ENCODE measurements at places on chromosomes 6 and 20. TPM values are rescaled to one million over a fixed set of nuclear protein-coding genes. Genes with fewer than 3 reads are reported as not detected.

ZSCAN26 gene
- total RNA-seq: 16.7 TPM

OR12D3 gene
- not detected for total RNA-seq

GRCh38 chr6:100920028-100920605 is 39.0 kb upstream of the ASCC3 start:
- no peak overlapping the region for H3K4me3 ChIP-seq
- DNase-seq: no peak
- H3K27ac ChIP-seq: no peak overlapping the region
- no peaks in the 10 kb centered on the region for H3K27me3 ChIP-seq
- H3K36me3 ChIP-seq: no peaks in the 10 kb centered on the region

DNA sequence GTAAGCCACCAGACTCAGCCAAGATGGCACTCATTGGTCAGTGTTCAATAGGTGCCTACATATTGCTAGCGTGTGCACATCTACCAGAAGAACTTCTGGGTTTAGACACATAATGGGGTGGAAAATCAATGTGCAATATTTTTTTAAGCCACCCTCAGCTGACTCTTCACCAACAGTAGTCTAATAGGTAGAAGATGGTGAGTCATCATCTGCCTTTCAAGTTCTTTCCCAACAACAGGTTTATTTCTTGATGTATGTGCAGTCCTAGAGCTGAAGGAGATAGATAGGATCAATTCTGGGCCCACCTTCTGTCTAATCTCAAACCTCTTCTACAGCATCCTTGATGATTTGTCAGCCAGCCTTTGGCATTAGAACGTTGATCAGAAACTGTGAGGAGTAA is 41.3 kb downstream of the IRAK1BP1 start:
- no peak for DNase-seq
- peaks cover 16% of the 10 kb centered on the region for H3K27me3 ChIP-seq
- no peak overlapping the region for H3K4me3 ChIP-seq
- H3K27ac ChIP-seq: no peak overlapping the region
- H3K4me1 ChIP-seq: peaks cover 14% of the 10 kb centered on the region

DNA sequence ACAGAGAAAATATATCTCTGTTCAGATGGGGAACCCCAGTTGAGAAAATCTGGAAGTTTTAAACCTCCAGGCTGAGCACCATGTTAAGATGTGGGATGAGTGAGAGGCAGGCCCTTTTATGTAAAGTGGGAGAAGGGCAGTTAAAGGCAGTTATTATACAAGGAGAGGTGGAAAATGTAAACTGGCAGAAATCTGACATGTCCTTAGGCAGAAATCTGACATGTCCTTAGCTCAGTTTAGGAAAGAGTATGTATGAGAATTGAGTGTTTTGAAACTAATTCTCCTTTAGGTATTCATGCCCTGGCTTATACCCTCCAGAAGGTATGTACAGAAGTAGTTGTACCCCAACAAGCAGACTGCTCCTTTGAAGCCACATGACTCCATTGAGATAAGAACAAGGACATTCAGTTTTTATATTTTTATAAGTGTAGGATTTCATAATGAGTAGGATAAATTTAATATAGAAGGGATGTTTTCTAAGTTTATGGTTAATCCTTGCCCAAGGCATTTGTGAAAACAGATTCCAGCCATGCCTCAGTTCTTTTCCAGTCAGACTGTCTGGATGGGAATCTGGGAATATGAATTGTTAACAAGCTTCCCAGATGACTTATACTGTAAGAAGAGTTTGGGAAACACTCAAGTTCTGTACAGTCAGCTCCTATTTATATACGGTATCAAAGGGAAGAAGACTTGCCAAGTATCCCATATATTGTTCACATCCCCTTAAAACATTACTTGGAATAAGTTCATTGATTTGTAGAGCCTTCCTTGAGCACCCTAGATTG is 87.7 kb downstream of the SCAND1 start:
- no peaks in the 10 kb centered on the region for H3K4me1 ChIP-seq
- H3K4me3 ChIP-seq: no peak overlapping the region
- no peaks in the 10 kb centered on the region for H3K27me3 ChIP-seq

GRCh38 chr20:63233924-63234323 is 1.8 kb upstream of the BIRC7 start:
- peaks cover 16% of the 10 kb centered on the region for H3K27me3 ChIP-seq
- DNase-seq: no peak
- no peak overlapping the region for H3K27ac ChIP-seq
- H3K4me1 ChIP-seq: peaks cover 25% of the 10 kb centered on the region
- H3K36me3 ChIP-seq: no peaks in the 10 kb centered on the region

- H3K27me3 ChIP-seq: no peaks in the 10 kb centered on the region
- no peak overlapping the region for H3K4me3 ChIP-seq
- DNase-seq: no peak
- H3K27ac ChIP-seq: no peak overlapping the region
- peaks cover 4% of the 10 kb centered on the region for H3K36me3 ChIP-seq
Observed at GRCh38 chr6:149725785-149726184, 7.9 kb upstream of the LATS1 start.

DNA sequence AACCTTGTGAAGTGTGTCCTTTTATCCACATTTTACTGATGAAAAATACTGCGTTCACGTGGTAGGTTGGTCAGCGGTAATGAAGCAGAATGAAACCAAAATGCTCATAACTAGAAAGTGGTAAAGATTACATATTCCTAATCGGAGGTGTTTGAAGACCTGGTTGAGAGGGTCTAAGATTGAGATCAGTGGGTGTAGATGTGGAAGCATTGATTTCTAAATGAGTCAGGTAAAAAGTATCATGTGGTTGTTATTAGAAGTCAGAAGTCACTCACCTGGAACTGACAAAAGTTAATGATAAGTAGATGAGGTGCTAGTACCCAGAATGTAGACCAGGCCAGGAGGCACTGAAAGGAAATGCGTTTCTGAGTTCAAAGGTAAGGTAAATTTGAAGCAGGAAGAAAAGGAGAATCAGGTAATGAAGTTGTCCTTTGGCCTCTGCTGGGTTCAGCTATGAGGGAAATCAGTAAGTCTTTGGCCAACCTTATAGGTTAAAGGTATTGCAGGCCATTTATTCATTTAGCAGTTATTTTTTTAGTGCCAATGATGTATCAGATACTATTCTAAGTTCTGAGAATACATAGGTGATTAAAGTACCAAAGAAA is 31.2 kb downstream of the FAM83B start:
- no peak overlapping the region for H3K4me3 ChIP-seq
- no peaks in the 10 kb centered on the region for H3K36me3 ChIP-seq
- H3K27ac ChIP-seq: no peak overlapping the region
- DNase-seq: no peak
- H3K27me3 ChIP-seq: no peaks in the 10 kb centered on the region

- H3K27ac ChIP-seq: no peak overlapping the region
- no peak for DNase-seq
- no peaks in the 10 kb centered on the region for H3K36me3 ChIP-seq
- H3K27me3 ChIP-seq: no peaks in the 10 kb centered on the region
Observed at GRCh38 chr6:143232849-143233248, 172.2 kb downstream of the AIG1 start.

DNA sequence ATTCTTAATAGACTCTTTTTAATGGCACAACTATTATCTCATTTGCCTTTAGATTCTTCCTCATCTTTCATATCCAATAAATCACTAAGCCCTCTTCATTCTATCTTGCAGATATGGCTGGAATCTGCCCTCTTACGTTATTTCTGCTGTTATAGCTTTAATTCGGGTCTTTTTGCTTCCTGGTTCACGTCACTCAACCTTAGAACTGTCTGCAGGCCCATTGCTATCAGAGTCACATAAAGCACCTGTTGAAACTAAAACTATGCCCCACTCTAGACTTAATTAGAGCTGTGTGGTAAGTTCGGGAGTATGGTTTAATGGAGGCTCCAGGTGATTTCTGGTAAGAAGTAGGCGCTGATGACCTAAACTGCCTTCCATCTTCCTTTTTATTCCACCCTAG is 988 bp downstream of the QRSL1 start:
- peaks cover 16% of the 10 kb centered on the region for H3K36me3 ChIP-seq
- peaks cover 20% of the 10 kb centered on the region for H3K4me1 ChIP-seq
- H3K27ac ChIP-seq: peak overlapping the region; percentile 94
- DNase-seq: no peak

DNA sequence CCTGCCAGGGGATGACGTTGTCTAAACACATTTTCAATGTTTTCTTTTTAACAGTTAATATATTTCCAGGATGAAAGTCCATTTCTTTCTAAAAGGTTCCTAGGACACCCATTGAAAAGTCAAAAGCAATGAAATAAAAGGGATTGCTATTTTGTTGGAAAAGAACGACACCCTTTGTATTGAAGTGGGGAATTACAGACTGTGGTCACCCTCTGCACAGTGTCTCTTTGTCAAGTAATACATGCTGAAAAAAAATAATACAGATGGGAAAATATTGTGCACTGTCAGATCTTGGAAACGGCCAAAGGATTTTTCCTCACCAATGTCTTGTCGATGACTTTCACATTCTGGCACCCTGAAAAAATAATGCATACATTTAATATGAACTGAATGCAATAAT is 56.9 kb downstream of the HAO1 start:
- DNase-seq: no peak
- H3K27me3 ChIP-seq: no peaks in the 10 kb centered on the region
- H3K4me3 ChIP-seq: no peak overlapping the region
- no peaks in the 10 kb centered on the region for H3K4me1 ChIP-seq

GRCh38 chr6:159727717-159728445 is 575 bp downstream of the WTAP start:
- peaks cover 3% of the 10 kb centered on the region for H3K27me3 ChIP-seq
- H3K4me1 ChIP-seq: peaks cover 21% of the 10 kb centered on the region
- H3K27ac ChIP-seq: peak overlapping the region; percentile 95
- no peak for DNase-seq

DNA sequence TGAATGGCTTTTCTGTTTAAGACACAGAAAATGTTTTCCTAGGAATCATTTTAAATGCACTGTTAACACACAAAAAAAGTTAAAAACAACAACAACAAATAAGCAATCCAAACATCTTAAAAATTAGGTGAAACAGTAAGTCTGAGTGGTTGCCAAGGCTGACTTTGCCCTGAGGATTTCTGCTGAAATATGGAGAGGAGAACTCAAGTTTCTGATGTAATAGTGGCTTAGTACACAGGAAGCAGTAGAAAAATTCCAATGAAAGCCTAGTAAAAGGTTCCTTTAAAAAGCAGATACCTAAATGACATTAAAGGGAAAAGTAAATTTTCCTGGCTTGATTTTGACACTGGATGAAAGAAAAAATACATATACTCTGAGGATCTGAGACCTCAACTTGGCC is 184.2 kb downstream of the EPM2A start:
- H3K36me3 ChIP-seq: no peaks in the 10 kb centered on the region
- no peak for DNase-seq
- H3K27me3 ChIP-seq: peaks cover 4% of the 10 kb centered on the region
- H3K4me3 ChIP-seq: no peak overlapping the region
- peaks cover 4% of the 10 kb centered on the region for H3K4me1 ChIP-seq
- H3K27ac ChIP-seq: no peak overlapping the region

GRCh38 chr20:25453035-25453810 is 45.8 kb downstream of the GINS1 start:
- peaks cover 4% of the 10 kb centered on the region for H3K4me1 ChIP-seq
- no peaks in the 10 kb centered on the region for H3K27me3 ChIP-seq
- no peak overlapping the region for H3K27ac ChIP-seq
- no peak overlapping the region for H3K4me3 ChIP-seq
- no peak for DNase-seq

- no peak overlapping the region for H3K27ac ChIP-seq
- peaks cover 15% of the 10 kb centered on the region for H3K4me1 ChIP-seq
- no peak overlapping the region for H3K4me3 ChIP-seq
- H3K27me3 ChIP-seq: no peaks in the 10 kb centered on the region
- H3K36me3 ChIP-seq: no peaks in the 10 kb centered on the region
- DNase-seq: no peak
Observed at GRCh38 chr6:39843305-39844020, 51.3 kb downstream of the DAAM2 start.

GRCh38 chr20:12815778-12816408 is 192.9 kb upstream of the SPTLC3 start:
- no peak overlapping the region for H3K27ac ChIP-seq
- no peak for DNase-seq
- H3K36me3 ChIP-seq: no peaks in the 10 kb centered on the region
- no peaks in the 10 kb centered on the region for H3K4me1 ChIP-seq
- no peaks in the 10 kb centered on the region for H3K27me3 ChIP-seq

DNA sequence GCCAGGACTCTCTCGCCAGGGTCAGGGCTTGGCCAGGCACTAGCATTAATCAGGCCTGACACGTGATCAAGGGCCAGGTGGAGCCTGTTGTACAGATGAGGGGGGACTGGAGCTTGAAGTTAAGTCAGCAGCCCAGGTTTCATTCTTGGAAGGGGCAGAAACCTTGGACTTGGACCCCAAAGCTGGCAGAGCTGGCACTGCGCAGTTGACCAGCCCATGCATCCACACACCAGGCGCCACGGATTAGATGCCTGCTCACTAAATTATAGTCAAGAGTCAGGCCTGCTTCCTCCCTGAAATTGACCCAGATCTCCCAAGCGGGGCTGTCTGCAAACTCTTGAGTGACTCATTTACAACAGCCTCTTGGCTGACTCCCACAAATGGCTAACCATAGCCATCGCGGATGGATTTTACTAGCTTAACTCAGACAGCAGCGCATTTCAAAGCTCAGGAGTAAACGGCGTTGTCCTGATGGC is 4.1 kb upstream of the TAF4 start:
- peaks cover 8% of the 10 kb centered on the region for H3K27me3 ChIP-seq
- H3K27ac ChIP-seq: no peak overlapping the region
- DNase-seq: no peak
- no peak overlapping the region for H3K4me3 ChIP-seq

DNA sequence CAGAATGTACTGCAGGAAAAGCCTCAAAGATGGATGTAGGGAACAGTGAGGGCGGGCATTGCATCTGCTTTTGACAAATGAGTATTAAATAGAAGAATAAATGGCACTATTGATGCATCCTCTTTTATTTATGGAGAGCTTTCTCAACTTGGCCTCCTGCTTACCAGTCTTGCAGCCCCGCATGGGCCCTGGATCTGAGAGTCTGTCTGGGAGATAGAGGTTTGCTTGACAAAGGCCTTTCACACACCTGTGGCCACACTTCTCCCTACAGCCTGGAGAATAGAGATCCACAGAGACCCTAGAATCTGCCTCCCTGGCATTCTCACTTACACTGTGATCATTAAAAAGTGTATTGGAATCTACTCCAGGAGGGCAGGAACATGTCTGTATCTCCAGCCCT is 203.8 kb upstream of the CDH4 start:
- DNase-seq: no peak
- no peak overlapping the region for H3K4me3 ChIP-seq
- H3K27ac ChIP-seq: no peak overlapping the region
- peaks cover 17% of the 10 kb centered on the region for H3K27me3 ChIP-seq
- peaks cover 5% of the 10 kb centered on the region for H3K4me1 ChIP-seq

- no peaks in the 10 kb centered on the region for H3K27me3 ChIP-seq
- H3K27ac ChIP-seq: peak overlapping the region; percentile 17
- no peaks in the 10 kb centered on the region for H3K4me1 ChIP-seq
- no peak overlapping the region for H3K4me3 ChIP-seq
- DNase-seq: no peak
Observed at GRCh38 chr20:38536310-38536709, 44.7 kb upstream of the ADIG start.

GRCh38 chr20:13525225-13525940 is 113.3 kb downstream of the TASP1 start:
- H3K4me1 ChIP-seq: no peaks in the 10 kb centered on the region
- DNase-seq: no peak
- H3K27ac ChIP-seq: no peak overlapping the region
- no peak overlapping the region for H3K4me3 ChIP-seq
- H3K27me3 ChIP-seq: no peaks in the 10 kb centered on the region
